ENCODE measurements at places on chromosomes 4 and X. TPM values are rescaled to one million over a fixed set of nuclear protein-coding genes. Genes with fewer than 3 reads are reported as not detected.

The MAGEA2 gene
- total RNA-seq, result 0.28 TPM

- H3K4me3 ChIP-seq, result no peak overlapping the region
- H3K4me1 ChIP-seq, result no peaks in the 10 kb centered on the region
- H3K27ac ChIP-seq, result no peak overlapping the region
- no peaks in the 10 kb centered on the region for H3K27me3 ChIP-seq
Observed at GRCh38 chr4:47519239-47519883, 34.3 kb downstream of the ATP10D start.

The INTS6L gene
- 19.6 TPM for total RNA-seq

The SLITRK2 gene
- 0.59 TPM for total RNA-seq

DNA sequence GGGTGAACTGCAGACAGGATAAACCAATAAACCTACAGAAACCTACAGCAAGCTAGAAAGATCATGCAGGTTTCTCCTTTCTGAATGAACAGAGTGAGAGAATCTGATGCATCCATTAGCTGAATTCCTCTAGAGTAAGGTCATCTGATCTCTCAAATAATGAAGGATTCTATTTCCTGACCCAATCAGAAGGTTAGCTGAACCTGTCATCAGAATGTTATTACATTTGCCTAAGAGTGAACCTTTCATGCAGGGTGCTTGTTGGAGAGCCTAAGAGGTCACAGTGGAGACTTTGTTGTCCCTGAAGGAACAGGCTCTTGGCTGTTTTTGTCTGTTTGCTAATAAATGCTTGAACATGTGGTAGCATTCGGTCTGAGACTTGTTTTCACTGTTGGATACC is 24.0 kb downstream of the MEPE start:
- H3K27ac ChIP-seq, result no peak overlapping the region
- H3K4me3 ChIP-seq, result no peak overlapping the region
- no peaks in the 10 kb centered on the region for H3K27me3 ChIP-seq

DNA sequence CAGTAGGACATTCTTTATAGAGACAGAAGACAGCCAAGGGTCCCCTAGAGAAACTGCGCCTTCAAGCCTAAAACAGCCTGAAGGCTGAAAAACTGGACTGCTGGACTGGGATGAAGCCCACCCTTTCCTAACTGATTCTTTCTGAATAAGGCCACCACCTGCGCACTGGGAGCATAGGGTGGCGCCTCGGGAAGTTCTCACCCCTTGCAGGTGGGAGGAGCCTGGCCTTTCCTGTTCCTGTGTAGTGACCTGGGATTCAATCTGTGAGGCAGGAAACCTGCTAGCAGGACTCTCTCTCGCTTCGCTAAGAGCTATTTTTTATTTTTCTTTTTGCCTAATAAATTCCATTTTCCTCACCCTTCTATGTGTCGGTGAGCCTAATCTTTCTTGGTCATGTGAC is 61.8 kb upstream of the KLHL13 start:
- no peaks in the 10 kb centered on the region for H3K27me3 ChIP-seq
- H3K4me3 ChIP-seq, result no peak overlapping the region
- no peak for DNase-seq
- no peaks in the 10 kb centered on the region for H3K4me1 ChIP-seq

DNA sequence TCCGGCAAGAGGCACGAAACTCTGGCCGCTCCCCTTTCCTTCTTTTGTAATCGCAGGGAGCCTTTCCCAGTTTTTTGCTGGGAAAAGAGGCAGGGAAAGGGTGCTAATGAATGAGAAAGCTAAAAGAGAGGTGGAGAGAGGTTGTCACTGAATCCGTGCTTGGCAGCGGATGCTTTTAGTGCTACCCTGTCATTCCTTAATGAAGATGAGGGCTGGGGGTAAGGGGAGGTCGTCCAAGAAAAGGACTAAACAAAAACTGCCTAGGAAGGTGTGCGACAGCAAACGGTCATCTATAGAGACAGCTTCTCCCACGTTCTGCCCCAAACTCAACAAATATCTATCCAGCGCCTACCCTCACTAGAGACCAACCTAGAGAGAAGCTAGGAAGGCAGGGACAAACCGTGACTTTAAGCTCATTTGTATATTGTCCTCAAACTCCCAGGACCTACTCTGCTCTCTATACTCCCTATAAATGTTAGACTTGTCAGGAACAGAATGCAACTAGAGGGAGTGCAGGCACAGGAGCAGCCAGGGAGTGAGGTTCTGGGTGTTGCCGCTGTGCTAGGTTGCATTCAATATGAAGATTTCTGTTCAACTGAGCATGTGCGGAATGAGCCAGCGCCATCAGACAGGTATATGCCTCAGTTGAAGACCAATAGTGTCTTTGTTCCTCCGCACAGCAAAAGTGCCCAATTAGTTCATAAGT is 777 bp upstream of the CASK start:
- DNase-seq, result no peak
- no peaks in the 10 kb centered on the region for H3K4me1 ChIP-seq
- no peaks in the 10 kb centered on the region for H3K36me3 ChIP-seq
- peak overlapping the region; percentile 70 for H3K4me3 ChIP-seq
- peak overlapping the region; percentile 61 for H3K27ac ChIP-seq

The ZFYVE28 gene
- 11.9 TPM for total RNA-seq

The PCDH11X gene
- not detected for total RNA-seq

GRCh38 chrX:19990151-19990555 is 708 bp downstream of the BCLAF3 start:
- H3K4me1 ChIP-seq, result no peaks in the 10 kb centered on the region
- H3K27me3 ChIP-seq, result no peaks in the 10 kb centered on the region
- no peaks in the 10 kb centered on the region for H3K36me3 ChIP-seq
- DNase-seq, result no peak
- H3K4me3 ChIP-seq, result peak overlapping the region; percentile 58
- H3K27ac ChIP-seq, result peak overlapping the region; percentile 51

The COX7B2 gene
- not detected for total RNA-seq

- H3K36me3 ChIP-seq, result peaks cover 5% of the 10 kb centered on the region
- H3K27ac ChIP-seq, result no peak overlapping the region
- H3K4me3 ChIP-seq, result no peak overlapping the region
- no peaks in the 10 kb centered on the region for H3K27me3 ChIP-seq
- peaks cover 5% of the 10 kb centered on the region for H3K4me1 ChIP-seq
Observed at GRCh38 chr4:146179784-146180370, 4.4 kb downstream of the LSM6 start.

The PDZD4 gene
- total RNA-seq, result 37.2 TPM

The ASB9 gene
- total RNA-seq, result 6.5 TPM

DNA sequence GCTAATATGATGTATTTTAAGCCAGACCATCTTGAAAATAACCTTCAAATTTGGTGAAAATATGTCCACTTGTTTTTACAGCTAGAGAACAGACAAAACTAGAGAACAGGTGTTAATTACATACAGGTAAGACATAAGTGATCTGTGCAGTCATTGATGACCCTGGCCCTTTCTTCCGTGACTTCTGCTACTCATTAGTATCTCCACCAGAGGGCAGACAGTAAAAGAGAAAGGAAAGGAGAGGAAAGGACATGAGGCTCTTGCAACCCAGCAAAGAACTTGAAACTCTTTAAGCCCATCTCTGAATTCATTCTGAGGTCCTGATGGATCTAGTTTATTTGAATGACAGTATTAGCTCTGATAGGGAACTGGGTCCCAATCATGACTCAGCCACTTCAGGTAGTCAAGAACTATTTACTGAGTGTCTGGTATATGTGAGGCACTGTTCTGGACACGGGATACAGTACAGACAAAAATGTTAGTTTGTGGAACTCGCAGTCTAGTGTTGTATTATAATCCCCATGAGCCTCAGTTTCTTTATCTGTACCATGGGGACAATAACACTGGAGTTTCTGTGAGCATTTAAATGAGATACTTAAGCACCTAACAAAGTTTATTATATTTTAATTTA is 121.0 kb upstream of the TEX13D start:
- no peaks in the 10 kb centered on the region for H3K4me1 ChIP-seq
- no peak overlapping the region for H3K4me3 ChIP-seq
- H3K27me3 ChIP-seq, result no peaks in the 10 kb centered on the region

- H3K4me3 ChIP-seq, result no peak overlapping the region
- no peak for DNase-seq
- no peaks in the 10 kb centered on the region for H3K27me3 ChIP-seq
- H3K36me3 ChIP-seq, result no peaks in the 10 kb centered on the region
- H3K27ac ChIP-seq, result no peak overlapping the region
Observed at GRCh38 chrX:150697641-150698040, 4.4 kb downstream of the MTMR1 start.

The ARX gene
- total RNA-seq, result 0.15 TPM

The IQCM gene
- total RNA-seq, result not detected

The HEPH gene
- 0.08 TPM for total RNA-seq

- no peaks in the 10 kb centered on the region for H3K4me1 ChIP-seq
- H3K36me3 ChIP-seq, result no peaks in the 10 kb centered on the region
- no peak for DNase-seq
- H3K27me3 ChIP-seq, result no peaks in the 10 kb centered on the region
- H3K27ac ChIP-seq, result no peak overlapping the region
Observed at GRCh38 chrX:44308869-44309268, 34.6 kb downstream of the EFHC2 start.

The MSL3 gene
- 17.0 TPM for total RNA-seq

- no peaks in the 10 kb centered on the region for H3K4me1 ChIP-seq
- H3K4me3 ChIP-seq, result no peak overlapping the region
- H3K36me3 ChIP-seq, result no peaks in the 10 kb centered on the region
- no peaks in the 10 kb centered on the region for H3K27me3 ChIP-seq
- no peak for DNase-seq
Observed at GRCh38 chrX:26558719-26559386, 342.9 kb downstream of the MAGEB5 start.

DNA sequence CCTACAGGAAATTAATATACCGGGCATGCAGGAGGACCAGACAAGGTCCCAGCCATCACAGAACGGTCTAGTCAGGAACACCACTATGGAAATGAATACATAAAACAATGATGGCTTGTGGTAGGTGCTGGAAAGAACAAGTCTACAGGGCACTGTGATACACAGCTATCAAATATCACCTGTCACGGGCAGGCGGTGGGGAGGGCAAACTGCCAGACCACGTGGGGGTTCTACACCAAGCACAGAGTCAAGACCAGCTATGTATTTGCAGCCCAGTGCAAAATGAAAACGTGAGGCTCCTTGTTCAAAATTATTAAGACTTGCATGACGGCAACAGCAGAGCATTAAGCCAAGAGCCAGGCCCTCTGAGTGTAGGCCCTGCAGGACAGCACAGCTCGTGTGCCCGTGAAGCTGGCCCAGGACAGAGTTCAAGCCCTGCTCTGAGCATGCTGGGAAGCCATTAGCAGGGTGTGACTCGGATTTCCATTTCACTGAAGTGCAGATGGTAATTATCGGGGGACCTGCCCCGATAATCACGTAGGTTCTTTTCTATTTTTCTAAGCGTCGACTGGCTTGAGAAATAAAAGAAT is 83.6 kb downstream of the JAKMIP1 start:
- no peaks in the 10 kb centered on the region for H3K27me3 ChIP-seq
- DNase-seq, result no peak
- no peaks in the 10 kb centered on the region for H3K36me3 ChIP-seq
- no peaks in the 10 kb centered on the region for H3K4me1 ChIP-seq
- no peak overlapping the region for H3K4me3 ChIP-seq

DNA sequence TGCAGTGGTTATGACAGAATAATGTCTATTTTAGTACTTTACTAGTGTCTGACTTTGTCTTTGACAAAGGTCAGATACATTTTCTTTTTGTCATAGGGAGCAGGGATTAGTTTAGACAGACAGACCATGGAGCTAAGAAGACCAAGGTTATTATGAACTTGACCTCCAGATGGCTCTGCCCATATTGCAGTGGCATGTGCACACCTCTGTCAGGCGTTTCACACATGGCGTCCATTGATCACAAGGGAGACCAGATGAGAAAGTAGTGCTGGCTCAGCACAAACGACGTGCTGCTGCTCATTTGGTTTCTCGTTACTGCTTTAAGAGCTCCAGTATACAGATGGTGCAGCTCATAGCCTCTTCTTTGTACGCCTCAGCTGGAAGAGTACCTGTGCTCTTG is 56.3 kb upstream of the HPSE start:
- H3K27ac ChIP-seq, result no peak overlapping the region
- H3K4me1 ChIP-seq, result no peaks in the 10 kb centered on the region
- no peaks in the 10 kb centered on the region for H3K36me3 ChIP-seq
- H3K4me3 ChIP-seq, result no peak overlapping the region
- no peaks in the 10 kb centered on the region for H3K27me3 ChIP-seq

DNA sequence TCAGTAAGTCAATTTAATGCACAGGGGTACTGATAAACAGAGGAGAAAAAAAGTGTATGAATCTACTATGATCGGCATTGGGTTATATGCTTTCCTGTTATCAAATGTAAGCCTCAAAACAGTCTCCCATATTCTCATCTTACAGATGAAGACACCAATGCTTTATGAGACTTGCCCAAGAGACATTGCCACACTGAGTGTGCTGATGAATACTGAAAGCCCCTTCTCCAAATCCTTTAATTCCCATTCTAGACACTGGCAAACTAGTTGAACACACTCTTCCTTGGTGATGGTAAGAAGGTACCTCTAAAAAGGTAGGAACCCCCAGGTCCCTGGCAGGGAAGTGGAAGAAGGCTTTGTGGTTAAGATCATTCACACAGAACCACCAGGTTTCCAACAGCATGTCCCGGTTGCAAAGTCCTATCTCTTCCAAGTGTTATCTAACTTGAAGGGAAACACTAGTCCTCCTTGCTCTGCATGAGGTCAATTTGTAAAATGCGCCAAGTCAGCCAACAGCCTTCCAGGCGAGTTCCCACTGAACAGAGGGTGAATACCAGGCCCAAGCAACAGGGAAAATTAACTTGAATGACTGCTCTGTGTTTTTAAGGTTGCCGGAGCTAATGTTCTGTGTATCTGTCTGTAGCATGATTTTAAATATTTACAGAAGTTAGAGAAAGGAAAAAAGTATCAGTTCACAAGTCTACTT is 5.1 kb downstream of the SETD7 start:
- no peak for DNase-seq
- H3K27me3 ChIP-seq, result no peaks in the 10 kb centered on the region
- peaks cover 20% of the 10 kb centered on the region for H3K4me1 ChIP-seq
- H3K36me3 ChIP-seq, result no peaks in the 10 kb centered on the region
- peak overlapping the region; percentile 51 for H3K27ac ChIP-seq

GRCh38 chr4:176534566-176534965 is 214.8 kb downstream of the SPCS3 start:
- no peaks in the 10 kb centered on the region for H3K36me3 ChIP-seq
- H3K27me3 ChIP-seq, result no peaks in the 10 kb centered on the region
- no peaks in the 10 kb centered on the region for H3K4me1 ChIP-seq

The SLC7A11 gene
- total RNA-seq, result 6.4 TPM

- H3K36me3 ChIP-seq, result no peaks in the 10 kb centered on the region
- no peak within 1 kb of the TSS for H3K27ac ChIP-seq
- H3K4me1 ChIP-seq, result peaks cover 6% of the 10 kb centered on the region
- DNase-seq, result no peak
Observed at GRCh38 chrX:153646620-153647373, at the start of gene DUSP9. Gene DUSP9 (plus strand): TSS chrX:153647203. CDS start chrX:153647954, 751 bp downstream.

GRCh38 chr4:182645511-182645910 is 271.7 kb downstream of the DCTD start:
- no peaks in the 10 kb centered on the region for H3K36me3 ChIP-seq
- no peaks in the 10 kb centered on the region for H3K4me1 ChIP-seq
- no peaks in the 10 kb centered on the region for H3K27me3 ChIP-seq
- no peak for DNase-seq
- H3K4me3 ChIP-seq, result no peak overlapping the region

Measured in Panc1 (cell line).